Stimulated activated naive CD4-positive, alpha-beta T cell treated with Interleukin-2 at 50 U/mL for 16 hours (primary cell): ENCODE measurements at places on chromosomes 13 and 19.

DNA sequence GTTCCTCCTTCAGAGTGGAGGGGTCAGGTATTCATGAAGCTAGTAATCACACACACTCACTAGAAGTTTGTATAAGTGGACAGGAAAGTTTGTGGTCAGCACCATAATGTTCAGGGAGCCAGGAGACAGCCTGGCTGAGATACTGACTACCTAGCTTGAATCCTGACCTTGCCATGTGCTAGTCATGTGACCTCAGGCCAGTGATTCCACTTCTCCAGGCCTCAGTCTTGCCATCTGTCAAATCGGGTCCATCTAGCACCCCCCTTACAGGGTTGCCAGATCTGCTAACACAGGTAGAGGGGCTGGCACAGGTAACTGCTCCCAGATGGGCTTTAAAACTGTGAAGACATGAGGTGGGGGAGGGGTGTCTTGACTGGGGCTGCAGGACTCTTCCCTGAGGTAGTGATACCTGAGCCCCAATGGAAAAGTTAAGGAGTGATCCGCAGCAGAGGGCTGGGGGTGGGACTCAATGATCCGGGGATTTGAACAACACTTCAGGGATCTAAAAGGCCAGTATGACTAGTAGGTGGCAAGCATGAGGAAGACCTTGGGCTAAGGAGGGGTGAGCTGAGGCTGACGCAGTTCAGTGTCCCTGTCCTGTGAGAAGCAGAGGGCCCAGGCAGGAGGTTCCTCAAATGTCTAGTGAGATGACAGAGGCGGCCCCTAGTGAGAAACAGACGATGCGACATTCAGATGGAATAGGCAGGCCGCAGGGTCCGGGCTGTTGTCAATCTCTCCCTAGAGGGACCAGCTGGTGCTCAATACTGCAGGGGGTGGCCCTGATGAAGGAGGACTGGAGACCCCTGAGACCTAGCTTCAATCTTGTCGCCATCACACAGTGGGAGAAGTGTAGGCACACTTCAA is 8.5 kb downstream of the ACTMAP start:
- no peak for DNase-seq

DNA sequence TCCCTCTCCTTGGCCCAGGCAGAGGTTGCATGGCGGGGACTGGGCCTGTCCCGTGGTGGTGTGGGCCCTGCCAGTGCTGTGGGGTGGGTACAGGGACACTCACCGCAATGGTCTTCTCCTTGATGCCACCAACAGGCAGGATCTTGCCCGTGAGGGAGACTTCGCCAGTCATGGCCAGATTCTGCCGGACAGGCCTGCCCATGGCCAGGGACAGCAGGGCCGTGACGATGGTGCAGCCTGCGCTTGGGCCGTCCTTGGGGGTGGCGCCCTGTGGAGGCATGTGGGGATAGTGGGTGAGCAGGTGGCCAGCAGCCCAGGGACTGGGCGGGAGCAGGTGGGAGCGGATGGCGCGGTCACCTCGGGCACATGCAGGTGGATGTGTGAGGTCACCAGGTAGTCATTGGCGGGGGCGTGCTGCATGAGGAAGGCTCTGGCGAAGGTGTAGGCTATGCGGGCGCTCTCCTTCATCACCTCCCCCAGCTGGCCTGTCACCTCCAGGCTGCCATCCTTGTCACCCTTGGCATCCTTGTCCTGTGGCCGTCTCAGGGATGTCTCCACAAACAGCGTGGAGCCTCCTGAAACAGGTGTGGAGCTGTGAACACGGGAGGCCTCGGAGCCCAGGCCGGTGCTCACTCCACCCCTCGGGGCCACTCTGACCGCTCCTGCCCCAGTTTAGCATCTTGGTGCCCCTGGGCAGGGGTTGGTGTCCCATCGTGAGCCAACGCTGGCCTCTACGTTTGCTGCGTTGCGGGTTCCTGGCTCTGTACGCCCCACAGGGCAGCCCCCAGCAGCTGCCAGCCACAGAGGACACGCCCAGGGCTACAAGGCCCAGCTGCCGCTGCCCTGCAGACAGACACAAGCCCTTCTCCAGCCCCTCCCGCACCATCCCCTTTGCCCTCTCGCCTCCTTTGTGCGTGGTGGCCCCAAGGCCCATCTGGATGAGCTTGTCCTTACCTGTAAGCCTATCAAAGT is 3.4 kb downstream of the RPL36 start:
- no peak for DNase-seq

- DNase-seq: no peak
Observed at GRCh38 chr19:43433689-43434088, 19.0 kb downstream of the TEX101 start.

GRCh38 chr13:94251831-94252608 is 227.5 kb downstream of the DCT start:
- DNase-seq: no peak

- DNase-seq: no peak
Observed at GRCh38 chr13:98851276-98851675, 98.8 kb upstream of the SLC15A1 start.
